Mesothelial cell of epicardium (in vitro differentiated cells): ENCODE measurements at places on chromosomes 7 and 10. TPM values are rescaled to one million over a fixed set of nuclear protein-coding genes. Genes with fewer than 3 reads are reported as not detected.

SLC29A4 gene
- total RNA-seq = 33.6 to 37.9 TPM (median 33.9 TPM) in 3 replicates

CAMK2G gene
- 27.3 to 28.3 TPM (median 27.8 TPM) in 3 replicates for total RNA-seq

GRCh38 chr10:7915923-7916536 lies 97.7 kb downstream of the TAF3 start:
- no peak overlapping the region for H3K27ac ChIP-seq
- peaks cover 4% of the 10 kb centered on the region for H3K4me1 ChIP-seq
- DNase-seq = no peak
- H3K27me3 ChIP-seq = no peaks in the 10 kb centered on the region
- no peak overlapping the region for H3K4me3 ChIP-seq

DNA sequence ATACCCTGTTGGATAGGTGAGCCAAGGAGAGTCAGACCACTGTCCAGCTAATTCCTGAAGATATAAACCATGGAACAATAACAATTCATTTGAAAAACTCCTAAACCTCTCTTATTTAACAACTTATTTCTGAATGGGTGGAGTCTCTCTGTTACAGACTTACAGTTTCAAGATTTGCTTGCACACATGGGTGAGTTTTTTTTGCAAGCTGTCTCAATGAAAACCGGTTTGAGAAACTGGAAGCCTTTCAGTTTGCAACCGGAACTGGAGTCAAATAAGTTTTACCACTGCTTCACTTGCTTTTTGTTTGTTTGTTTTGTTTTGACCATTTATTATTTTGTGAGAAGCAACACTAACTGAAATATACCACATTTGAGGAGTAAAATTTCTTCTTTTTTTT lies 243.8 kb downstream of the MTERF1 start:
- no peak overlapping the region for H3K4me3 ChIP-seq
- DNase-seq = no peak
- H3K36me3 ChIP-seq = no peaks in the 10 kb centered on the region
- no peak overlapping the region for H3K27ac ChIP-seq
- peaks cover 7% of the 10 kb centered on the region for H3K4me1 ChIP-seq
- H3K27me3 ChIP-seq = peaks cover 5% of the 10 kb centered on the region

DNA sequence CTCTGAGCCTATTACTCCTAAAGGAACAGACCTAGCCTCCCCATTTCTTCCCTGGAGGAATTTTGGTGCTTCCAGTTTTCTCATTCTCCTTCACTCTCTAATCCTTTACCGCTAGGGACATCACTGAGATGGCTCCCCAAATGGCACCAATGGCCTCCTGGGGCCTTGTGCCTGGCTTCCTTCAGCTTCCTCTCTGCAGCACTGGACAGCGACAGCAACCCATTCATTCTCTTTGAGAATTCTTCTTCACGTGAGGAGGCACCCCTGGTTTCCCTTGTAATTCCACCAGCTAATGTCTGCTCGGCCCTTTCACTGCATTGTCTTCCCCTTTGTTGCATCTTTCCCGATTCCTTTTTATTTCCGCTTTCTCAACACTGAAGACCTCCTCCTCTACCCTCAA lies 24.6 kb upstream of the KDM7A start:
- H3K36me3 ChIP-seq = no peaks in the 10 kb centered on the region
- no peak for DNase-seq
- H3K27me3 ChIP-seq = peaks cover 2% of the 10 kb centered on the region

DNA sequence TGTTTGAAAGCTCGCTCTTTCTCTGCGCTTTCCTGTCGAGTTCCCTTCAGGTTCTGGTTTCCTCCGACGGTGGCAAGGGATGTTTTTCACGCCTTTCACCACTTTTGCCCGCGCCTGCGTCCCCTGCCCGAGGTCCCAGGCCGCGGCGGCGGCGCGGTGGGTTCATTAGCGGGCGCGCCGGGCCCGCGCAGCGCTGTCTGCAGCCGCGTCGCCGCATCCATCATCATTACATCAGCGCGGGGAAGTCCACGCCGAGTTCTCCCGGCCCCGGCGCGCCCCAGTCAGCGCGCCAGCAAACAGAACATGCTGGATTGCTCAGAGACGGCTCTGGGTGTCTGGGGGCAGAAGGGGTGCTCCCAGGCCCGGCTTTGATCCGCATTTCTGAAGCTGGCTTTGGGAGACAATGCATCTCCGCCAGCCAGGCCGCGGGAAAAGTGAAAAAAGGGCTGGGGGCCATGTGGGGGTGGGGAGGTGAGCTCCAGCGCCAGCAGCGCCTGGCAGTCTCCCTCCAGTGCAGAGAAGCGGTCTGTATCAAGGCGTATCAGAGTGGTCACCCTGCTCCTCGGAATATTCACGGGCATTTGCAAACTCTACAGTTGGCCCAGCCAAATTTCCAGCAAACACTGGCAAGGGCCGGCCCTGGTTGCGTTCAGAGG lies 8.9 kb downstream of the GLI3 start:
- peak overlapping the region; percentile 53 for H3K4me3 ChIP-seq
- H3K27me3 ChIP-seq = no peaks in the 10 kb centered on the region
- H3K27ac ChIP-seq = peak overlapping the region; percentile 71
- H3K4me1 ChIP-seq = peaks cover 79% of the 10 kb centered on the region

DNA sequence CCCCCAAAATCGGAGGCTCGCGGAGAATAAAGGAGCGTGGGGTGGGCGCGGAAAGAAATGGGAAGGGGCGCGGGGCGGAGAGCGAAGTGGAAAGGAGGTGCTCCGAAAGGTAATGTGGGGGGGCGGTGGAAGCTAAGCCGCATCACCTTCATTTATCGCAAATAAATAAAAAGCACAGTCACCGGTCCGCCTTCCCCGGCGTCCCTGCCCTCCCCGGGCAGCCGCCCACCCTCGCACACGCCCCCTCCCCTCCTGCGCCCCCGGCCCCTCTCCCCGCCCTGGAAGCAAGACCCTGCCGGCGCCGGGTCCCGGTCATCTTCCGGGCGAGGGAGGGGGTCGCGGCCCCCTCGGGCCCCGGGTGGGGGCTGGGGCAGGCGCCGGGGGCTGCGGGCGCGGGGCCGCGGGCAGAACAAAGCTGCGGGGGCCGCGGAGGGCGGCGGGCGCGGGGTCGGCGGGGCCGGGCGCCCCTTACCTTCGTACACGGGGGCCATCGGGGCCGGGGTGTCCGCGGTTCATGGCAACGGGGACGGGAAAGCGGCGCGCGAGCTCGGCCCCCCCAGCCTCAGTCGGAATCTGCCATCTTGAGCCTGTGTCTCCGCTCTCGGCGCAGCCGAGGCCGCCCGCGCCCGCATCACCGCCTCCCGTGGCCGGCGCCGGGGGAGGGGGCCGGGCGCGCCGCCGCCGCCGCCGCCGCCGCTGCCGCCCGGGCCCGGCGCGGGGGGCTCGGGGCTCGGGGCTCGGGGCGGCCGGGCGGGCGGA lies 486 bp downstream of the HIPK2 start:
- H3K4me1 ChIP-seq = peaks cover 28% of the 10 kb centered on the region
- peak overlapping the region; percentile 99 for H3K4me3 ChIP-seq
- no peak for DNase-seq
- H3K36me3 ChIP-seq = no peaks in the 10 kb centered on the region
- H3K27ac ChIP-seq = peak overlapping the region; percentile 97

DNA sequence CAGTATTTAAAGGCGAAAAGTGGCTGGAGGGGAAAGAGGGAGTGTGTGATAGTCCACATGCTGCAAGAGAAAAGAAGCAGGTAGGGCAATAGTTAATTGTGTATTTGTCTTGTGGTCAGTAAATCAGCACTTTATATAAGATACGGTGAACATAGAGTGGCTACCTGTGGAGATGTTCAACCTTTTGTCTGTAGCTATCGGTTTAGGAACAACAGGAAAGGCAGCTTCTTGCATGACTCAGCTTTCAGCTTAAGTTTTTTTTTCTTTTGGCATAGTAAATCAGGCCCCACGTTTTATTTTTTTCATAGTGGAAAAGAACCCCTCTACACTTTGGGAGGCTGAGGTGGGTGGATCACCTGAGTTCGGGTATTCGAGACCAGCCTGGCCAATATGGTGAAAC lies 14.2 kb upstream of the MTPN start:
- no peaks in the 10 kb centered on the region for H3K36me3 ChIP-seq
- H3K4me1 ChIP-seq = peaks cover 15% of the 10 kb centered on the region
- no peaks in the 10 kb centered on the region for H3K27me3 ChIP-seq
- peak overlapping the region; percentile 53 for H3K27ac ChIP-seq
- no peak overlapping the region for H3K4me3 ChIP-seq
- DNase-seq = no peak

- H3K4me1 ChIP-seq = no peaks in the 10 kb centered on the region
- peaks cover 16% of the 10 kb centered on the region for H3K27me3 ChIP-seq
- DNase-seq = no peak
- no peak overlapping the region for H3K4me3 ChIP-seq
- H3K36me3 ChIP-seq = no peaks in the 10 kb centered on the region
Measured at GRCh38 chr7:29815181-29816105, 9.1 kb downstream of the WIPF3 start.

CALY gene
- 2.1 to 3.7 TPM (median 2.1 TPM) in 3 replicates for total RNA-seq

GRCh38 chr7:117645481-117646165 lies 165.8 kb downstream of the CFTR start:
- no peak overlapping the region for H3K4me3 ChIP-seq
- no peaks in the 10 kb centered on the region for H3K36me3 ChIP-seq
- no peak overlapping the region for H3K27ac ChIP-seq
- H3K27me3 ChIP-seq = no peaks in the 10 kb centered on the region

DNA sequence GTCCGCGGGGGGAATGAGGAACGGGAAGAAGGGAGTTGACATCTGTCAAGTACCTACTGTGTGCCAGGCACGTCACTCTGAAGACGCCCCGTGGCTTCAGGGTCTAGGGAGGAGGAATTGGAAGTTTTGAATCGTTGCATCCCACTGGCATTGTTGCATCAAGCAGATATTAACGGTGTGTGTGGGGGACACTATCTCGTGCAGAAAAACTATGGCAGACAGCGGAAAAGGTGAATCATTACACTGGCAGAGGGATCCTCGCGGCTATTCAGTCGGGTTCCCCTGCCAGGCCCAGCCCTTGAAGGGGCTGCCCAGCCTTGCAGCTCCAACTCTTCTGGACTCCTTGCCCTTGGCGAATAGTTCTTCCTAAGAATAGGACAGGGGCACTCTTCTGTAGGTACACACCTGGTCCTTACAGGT lies 1.0 kb upstream of the KIAA1549 start:
- peak overlapping the region; percentile 65 for H3K27ac ChIP-seq
- DNase-seq = no peak
- H3K4me3 ChIP-seq = peak overlapping the region; percentile 64
- peaks cover 33% of the 10 kb centered on the region for H3K4me1 ChIP-seq
- H3K27me3 ChIP-seq = no peaks in the 10 kb centered on the region

GRCh38 chr10:6482737-6483357 lies 97.2 kb downstream of the PRKCQ start:
- H3K4me3 ChIP-seq = no peak overlapping the region
- no peaks in the 10 kb centered on the region for H3K4me1 ChIP-seq
- peaks cover 3% of the 10 kb centered on the region for H3K36me3 ChIP-seq
- no peak for DNase-seq
- no peak overlapping the region for H3K27ac ChIP-seq
- no peaks in the 10 kb centered on the region for H3K27me3 ChIP-seq

DNA sequence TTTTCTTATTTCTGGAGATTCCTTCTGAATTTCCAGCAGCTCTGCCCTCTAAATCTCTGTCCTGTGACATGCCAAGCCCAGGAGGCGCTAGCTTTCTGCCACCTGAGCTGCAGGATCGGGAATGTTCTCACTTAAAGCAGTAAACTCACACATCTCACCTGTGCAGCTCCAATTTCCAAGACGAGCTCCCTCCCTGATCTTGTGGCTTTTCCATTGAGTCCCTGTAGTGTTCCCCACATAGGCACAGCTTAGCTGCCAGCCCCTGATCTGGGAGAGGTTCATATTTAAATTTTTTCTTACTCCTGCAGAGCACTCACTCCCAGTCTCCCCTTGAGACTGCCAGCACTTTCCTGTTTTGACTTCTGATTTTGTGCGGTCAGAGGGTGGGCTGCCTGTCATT lies 479.3 kb downstream of the GLRX3 start:
- no peaks in the 10 kb centered on the region for H3K36me3 ChIP-seq
- peaks cover 8% of the 10 kb centered on the region for H3K27me3 ChIP-seq
- H3K4me3 ChIP-seq = no peak overlapping the region
- no peak overlapping the region for H3K27ac ChIP-seq
- H3K4me1 ChIP-seq = peaks cover 32% of the 10 kb centered on the region

DNA sequence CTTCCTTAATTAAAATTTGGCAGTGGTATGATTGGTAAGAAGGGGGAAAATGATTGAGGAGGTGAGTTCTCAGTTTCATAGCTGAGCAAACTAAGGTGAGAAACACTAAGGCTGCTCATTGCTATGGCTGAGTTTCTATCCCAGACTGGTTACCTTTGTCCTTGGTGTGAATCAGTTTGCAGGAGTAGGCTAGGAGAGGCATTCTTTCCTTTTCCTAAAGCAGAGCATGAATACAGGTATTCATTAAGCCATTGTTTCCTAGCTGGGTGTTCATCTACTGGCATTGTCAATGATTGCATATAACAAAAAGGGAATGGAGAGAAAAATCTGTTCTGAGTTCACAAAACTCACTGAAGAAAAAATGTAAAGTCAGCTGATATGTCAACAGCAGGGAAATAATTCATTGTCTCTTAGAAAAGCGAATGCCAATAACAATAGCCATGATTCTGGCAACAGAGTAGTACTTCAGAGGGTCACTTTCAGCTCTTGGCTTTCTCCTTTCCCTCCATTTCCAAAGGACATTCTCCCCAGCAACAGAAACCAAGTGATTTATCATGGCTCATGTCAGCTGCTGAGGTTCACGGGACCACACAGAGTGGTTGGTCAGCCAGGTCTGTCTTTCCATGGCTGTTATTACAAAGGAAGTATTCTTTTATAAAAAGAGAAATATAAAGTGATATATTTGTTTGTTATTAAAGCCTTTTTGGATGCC lies 234.0 kb downstream of the BICC1 start:
- no peaks in the 10 kb centered on the region for H3K27me3 ChIP-seq
- H3K36me3 ChIP-seq = no peaks in the 10 kb centered on the region
- peaks cover 25% of the 10 kb centered on the region for H3K4me1 ChIP-seq
- DNase-seq = no peak

GRCh38 chr10:111127081-111127848 lies 50.4 kb downstream of the ADRA2A start:
- no peaks in the 10 kb centered on the region for H3K4me1 ChIP-seq
- peaks cover 52% of the 10 kb centered on the region for H3K27me3 ChIP-seq
- no peak overlapping the region for H3K27ac ChIP-seq

DNA sequence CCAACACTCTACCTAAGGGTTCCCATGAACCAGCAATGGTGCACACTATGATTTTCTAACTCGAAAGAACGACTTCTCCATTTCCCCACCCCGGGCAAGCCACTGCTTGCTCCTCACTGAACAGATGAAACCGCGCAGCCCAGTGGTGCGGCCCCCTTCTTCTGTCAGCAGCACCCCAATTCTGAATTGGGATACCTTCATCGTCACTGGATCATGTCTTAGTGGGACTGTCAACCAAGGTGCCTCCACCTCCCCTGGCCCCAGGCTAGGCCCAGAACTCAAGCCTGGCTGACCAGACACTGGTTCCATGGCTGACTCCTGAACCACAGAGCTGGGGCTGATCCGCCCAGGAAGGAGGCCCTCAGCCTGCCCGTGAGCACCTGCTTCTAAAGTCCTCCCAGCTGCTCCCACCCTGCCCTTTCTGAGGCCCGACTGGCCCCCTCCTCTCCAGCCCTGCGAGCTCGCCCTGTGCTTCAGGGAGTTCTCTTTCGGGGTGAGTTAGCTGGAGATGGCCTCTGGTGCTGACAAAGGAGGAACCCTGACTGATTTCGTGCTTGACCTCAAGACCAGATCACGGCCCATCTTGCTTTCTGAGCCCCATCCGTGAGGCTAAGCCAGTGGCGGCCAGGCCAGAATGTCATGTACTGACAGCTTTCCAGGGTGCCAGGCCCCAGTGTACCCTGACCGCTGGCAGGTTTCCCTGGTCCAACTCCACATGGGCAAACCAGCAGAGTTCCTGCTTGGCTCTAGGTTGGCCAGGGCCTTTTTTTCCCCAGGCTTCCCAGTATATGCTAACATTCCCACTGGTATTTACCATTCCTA lies 44.5 kb downstream of the FAM53B start:
- peaks cover 37% of the 10 kb centered on the region for H3K4me1 ChIP-seq
- peak overlapping the region; percentile 71 for H3K27ac ChIP-seq
- peaks cover 18% of the 10 kb centered on the region for H3K36me3 ChIP-seq
- no peaks in the 10 kb centered on the region for H3K27me3 ChIP-seq
- DNase-seq = no peak
- no peak overlapping the region for H3K4me3 ChIP-seq
